Neural crest cell (in vitro differentiated cells): ENCODE measurements at places on chromosomes 7 and 10. TPM values are rescaled to one million over a fixed set of nuclear protein-coding genes. Genes with fewer than 3 reads are reported as not detected.

DNA sequence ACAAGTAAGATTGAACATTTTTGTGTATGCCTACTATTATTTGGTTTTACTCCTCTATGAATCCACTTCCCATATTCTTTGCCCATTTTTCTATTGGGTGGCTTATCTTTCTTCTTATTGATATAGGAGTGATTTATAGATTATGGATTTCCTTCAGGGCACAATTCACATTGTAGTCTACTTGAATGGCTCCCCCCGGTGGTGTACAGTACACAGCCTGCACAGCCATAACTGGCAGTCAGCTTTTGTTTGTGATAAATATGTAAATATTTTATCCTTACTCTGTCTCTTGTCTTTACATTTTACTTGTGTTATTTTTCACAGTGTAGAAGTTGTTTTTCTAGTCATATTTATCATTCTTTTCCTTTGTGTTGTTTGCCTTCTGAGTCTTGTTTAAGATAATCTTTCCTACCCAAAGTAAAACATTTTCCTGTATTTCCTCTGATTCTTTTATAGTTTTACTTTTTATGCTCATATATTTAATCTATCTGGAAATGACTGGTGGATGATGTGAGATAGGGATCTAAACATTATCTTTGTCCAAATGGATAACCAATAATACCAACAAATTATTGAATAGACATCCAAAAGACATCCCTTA lies 23.9 kb upstream of the CALD1 start:
- DNase-seq: peak; percentile 29

GRCh38 chr10:30997536-30998235 lies 34.0 kb downstream of the ZNF438 start:
- DNase-seq: no peak

DNA sequence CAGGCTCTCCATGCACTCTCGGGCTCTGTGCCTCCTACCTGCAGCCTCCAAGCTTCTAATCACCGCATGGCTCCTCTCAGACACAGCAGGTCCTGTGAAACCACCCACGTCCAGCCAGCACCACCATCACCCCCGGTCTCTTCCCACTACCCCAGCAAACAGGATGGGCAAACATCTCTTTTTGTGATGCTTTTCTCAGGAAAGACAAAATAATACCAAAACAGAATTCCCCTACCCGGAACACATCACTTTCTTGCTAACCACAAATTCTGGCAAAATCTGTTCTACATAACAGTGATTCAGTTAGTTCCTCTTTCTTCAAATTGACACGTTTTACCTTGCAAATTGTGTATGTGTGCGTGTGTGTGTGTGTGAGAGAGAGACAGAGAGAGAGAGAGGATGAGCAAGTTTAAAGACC lies 6.5 kb downstream of the SNX8 start:
- no peak for DNase-seq

- DNase-seq: no peak
These were observed 51.9 kb downstream of the MTPN start for GRCh38 chr7:135925210-135925609.

GRCh38 chr7:101273206-101273605 lies 28.3 kb upstream of the FIS1 start:
- no peak for DNase-seq

NDUFB2 gene
- total RNA-seq: 190 and 195 TPM in 2 replicates

DNA sequence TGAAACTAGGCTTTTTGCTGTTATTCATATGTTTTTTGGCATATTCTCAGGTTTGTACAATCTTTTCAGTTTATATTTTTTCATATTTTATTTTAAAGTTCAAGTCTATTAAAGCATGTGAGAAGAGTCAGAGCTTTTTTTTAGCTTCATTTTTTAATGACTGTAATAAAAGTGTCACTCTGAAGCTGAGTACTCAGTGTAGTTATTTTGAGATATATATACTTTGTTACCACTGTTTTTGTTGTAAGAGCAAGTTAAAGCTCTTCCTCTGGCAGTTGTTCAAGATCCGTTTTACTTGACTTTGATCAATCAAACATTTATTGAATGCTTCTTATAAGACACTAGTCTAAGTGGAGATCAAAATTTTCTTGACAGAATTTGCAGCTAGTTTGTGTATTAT lies 37.5 kb downstream of the CASD1 start:
- no peak for DNase-seq
